ENCODE measurements at places on chromosomes 6 and 20. TPM values are rescaled to one million over a fixed set of nuclear protein-coding genes. Genes with fewer than 3 reads are reported as not detected.

- no peaks in the 10 kb centered on the region for H3K27me3 ChIP-seq
- peaks cover 17% of the 10 kb centered on the region for H3K4me1 ChIP-seq
- no peak overlapping the region for H3K4me3 ChIP-seq
- H3K36me3 ChIP-seq: no peaks in the 10 kb centered on the region
- DNase-seq: no peak
These were observed 91.6 kb upstream of the DST start for GRCh38 chr6:56734335-56734734.

DNA sequence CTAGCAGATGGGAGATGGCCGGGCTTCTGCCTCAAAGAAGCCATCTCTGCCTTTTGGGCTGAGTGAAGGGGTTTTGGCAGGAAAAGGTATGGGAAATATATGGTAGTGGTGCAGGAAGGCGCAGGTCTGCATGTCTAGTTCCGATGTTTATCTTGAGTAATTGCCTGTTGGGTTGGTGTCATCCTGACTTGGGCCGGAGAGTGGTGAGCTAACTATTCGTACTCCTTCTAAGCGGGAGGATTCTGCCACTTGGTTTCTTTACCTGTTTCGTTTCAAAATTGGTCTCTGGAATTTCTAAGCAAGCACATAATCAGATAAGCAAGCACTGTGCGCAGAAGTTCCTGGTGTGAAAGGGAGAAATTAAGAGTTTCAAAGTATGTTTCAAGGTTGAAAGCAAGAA lies 229.6 kb downstream of the SAMD5 start:
- no peaks in the 10 kb centered on the region for H3K27me3 ChIP-seq
- no peaks in the 10 kb centered on the region for H3K36me3 ChIP-seq
- no peak overlapping the region for H3K27ac ChIP-seq
- no peak overlapping the region for H3K4me3 ChIP-seq

GRCh38 chr20:64113444-64113775 lies 6.0 kb upstream of the NPBWR2 start:
- no peaks in the 10 kb centered on the region for H3K36me3 ChIP-seq
- H3K4me3 ChIP-seq: no peak overlapping the region
- no peak for DNase-seq

The SLC16A10 gene
- not detected for polyA plus RNA-seq

The RBBP8NL gene
- not detected for polyA plus RNA-seq

The PRR18 gene
- 0.01 TPM for polyA plus RNA-seq

The BMP2 gene
- polyA plus RNA-seq: 1.9 TPM
